Astrocyte (in vitro differentiated cells and primary cell): ENCODE measurements at places on chromosomes 5 and 9.
A peak's percentile ranks its signal among the peaks of the same experiment; 100 is the strongest.

DNA sequence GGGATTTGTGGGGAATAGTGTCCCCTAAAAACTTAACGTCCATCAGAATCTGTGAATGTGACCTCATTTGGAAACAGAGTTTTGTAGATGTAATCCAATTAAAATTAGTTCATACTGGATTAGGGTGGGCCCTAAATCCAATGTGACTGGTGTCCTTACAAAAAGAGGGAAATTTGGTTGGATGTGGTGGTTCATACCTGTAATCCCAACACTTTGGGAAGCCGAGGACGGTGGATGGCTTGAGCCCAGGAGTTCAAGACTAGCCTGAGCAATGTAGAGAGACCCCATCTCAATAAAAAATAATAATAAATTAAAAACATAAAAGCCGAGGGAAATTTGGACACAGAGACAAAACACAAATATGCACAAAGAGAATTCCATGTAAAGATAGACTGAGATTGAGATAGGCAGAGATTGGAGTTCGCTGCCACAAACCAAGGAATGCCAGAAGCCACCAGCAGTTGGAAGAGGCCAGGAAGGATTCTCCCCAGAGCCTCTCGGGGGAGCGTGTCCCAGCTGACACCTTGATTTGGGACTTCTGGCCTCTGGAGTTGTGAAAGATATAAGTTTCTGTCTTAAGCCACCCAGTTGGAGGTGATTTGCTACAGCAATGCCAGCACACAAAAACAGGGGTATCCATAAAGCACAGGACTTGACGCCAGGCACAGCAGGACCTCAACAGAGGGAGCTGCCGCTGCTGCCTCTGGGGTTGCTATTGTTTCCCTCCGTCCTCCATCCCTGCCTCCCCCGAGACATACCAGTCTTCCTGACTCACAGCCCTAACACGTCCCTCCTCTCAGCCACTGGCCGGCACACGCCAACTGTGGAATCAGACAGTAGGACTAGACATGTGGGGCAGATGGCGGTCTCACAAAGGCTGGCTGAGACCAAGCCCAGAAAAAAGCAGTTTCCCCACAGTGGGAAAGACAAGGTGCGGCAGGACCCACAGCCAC is 73.8 kb upstream of the IL17B start:
- peak; percentile 97 for DNase-seq

DNA sequence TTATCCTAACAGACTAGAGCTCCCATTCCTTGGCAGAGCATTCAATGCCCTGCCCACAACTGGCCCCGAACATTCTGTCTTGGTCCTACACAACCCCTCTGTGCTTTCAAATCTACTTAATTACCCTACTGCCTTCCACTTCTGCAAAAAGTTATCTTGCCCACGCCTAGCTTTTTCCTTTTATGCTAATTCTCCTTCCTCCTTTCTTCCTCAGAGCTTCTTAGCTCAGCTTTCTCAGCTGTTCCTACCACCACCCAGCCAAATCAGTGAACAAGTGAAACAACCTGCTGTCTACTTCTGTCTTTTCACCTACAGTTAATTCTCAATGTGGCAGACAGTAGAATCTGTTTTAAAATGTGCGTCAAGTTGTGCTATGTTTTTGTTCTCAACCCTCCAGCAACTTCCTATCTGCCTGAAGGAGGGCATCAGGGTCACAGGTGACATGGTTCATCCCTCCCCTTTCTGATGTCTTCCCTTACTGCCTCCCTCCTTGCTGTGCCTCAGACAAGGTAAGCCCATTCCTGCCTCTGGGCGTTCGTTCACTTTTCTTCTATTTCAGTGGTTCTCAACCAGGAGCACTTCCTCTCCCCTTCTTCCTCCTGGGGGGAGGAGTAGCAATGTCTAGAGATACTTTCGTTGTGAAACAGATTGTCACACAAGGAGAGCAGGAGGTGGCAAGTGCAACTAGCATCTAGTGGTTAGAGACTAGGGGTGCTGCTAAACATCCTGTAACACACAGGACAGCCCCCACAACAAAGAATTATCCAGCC is 1.3 kb upstream of the REEP5 start:
- no peak for DNase-seq

- DNase-seq: no peak
Measured at GRCh38 chr5:9473624-9474023, 72.3 kb downstream of the SEMA5A start.

GRCh38 chr9:123267481-123268198 is 746 bp downstream of the STRBP start:
- no peak for DNase-seq

DNA sequence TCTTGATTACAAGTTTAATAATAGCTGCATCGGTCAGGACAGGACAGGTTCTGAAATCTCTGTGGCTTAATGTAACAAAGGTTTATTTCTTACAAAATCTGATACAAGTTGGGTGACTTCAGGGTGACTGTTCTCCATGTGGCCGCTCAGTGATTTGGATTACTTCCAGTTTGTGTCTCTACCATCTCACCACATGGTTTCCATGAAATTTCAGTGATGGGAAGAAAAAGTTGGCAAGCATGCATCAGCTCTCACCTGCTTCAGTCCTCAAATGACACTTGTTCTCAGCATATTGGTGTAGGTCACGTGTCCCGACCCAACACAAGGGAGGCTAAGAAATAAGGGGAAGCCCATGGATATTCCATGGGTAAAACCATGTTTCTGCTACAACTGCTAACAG is 7.8 kb upstream of the TMEM268 start:
- no peak for DNase-seq

DNA sequence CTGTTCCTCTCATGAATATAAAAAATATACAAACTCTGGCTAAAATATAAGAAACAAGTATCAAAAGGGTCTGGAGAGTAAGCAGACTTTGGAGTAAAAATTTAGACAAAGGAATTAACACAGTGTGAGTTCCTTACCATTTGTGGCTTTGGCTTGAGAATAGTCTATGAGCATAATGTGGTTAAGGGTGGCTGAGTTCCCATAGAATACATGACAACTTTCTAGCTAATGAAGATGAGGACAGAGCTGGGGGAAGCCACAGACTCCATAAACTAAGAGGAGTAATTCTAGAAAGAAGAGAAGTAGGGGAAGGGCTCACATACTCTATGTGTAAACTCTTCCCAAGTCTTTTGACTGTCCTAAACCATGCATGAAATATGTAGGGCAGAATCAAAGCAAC is 79.4 kb downstream of the CAAP1 start:
- DNase-seq: peak; percentile 52

GRCh38 chr9:88521308-88521707 is 13.7 kb upstream of the NXNL2 start:
- DNase-seq: peak; percentile 26

- DNase-seq: peak; percentile 56
Measured at GRCh38 chr5:142512043-142513042, 173.5 kb downstream of the FGF1 start.

GRCh38 chr9:110846215-110846614 is 177.6 kb downstream of the MUSK start:
- no peak for DNase-seq

GRCh38 chr5:158953929-158954534 is 145.7 kb downstream of the EBF1 start:
- no peak for DNase-seq

DNA sequence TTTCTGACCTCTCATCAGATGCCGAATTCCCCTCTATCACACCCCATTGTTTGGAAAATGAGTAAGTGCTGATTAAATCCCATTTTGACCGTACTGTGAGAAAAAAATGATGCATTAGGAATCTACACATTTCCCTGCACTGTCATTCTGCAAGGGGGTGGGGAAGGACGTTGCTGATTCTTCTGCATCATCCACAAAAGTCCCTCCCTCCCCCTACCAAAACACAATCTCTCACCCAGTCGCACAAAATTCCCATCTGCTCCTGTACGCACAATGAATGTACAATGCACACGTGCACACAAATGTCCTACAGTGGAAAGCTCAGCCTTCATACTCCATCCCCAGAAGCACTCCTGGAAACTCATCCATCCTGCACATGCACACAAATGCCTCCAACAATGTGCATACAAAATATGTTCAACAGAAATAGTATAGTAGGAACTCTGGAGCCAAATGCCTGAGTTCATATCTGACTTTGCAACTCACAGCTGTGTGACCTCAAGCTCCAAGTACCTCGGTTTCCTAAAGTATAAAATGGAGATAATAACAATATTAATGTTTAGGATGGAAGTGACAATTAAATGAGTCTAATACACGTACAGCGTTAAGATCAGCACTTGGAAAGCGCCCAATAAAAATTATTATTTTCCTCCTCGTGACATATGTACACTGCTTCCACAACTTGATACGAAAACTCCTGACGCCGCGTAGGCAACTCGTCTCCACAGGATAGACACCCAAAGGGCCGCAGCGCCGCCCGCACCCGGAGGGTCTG is 809 bp downstream of the TNIP1 start:
- DNase-seq: peak; percentile 73

DNA sequence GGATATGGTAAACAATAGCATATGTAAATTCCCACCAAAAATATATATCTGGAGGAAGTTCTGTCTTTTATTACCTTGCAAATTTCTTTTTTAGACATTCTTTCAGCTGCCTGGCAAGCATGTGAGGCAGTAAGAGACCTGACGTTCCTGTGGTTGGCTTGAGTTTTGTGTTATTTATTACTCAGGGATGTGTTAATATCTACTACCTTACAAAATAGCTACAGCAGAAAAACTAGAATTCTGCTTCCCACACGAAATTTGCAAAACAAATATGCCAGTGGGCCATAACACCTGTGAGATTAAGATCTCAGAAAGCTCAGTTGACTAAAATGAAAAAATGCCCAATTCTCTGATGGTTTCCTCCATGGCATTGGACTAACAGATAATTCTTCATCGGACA is 274.2 kb downstream of the TMEM167A start:
- DNase-seq: no peak
